ENCODE measurements at places on chromosomes 6 and 20.

DNA sequence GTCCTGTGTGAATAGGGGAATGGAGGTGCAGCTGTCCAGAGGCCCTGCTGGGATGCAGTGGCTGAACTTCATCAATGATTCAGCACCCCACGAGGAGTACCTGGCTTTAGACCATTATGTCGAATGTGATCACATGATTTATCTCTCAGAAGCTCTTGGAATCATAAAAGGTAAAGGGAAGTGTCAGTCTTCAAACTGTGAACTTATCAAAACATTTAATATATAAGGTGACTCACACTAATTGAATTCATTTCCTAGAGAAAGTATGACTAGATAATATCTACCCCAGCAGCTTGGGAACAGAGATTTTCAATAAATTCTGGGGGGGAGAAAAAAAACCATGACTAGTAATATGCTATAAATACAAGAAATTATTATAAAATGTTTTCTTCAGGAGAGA lies 29.5 kb downstream of the ALDH8A1 start:
- peak; percentile 60 for DNase-seq

- no peak for DNase-seq
Observed at GRCh38 chr6:113102761-113103160, 754.4 kb upstream of the MARCKS start.

DNA sequence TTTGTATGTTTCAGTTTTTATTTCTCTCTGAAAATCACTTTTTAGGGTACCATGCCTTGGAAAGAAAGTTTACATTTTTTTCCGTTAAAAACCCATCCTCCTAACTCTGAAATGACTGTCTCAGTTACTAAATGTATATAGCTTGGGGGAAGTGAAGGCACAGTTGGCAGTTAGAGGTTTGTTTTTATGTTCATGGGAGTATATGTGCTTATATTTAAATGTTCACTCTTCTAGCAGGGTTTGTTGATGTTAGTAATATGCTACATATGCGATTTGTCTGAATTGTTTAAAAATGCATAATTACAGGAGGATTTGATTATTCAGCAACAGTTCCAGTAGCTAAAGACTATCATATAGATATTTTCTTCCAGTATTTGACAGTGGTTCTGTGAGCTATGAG lies 31.1 kb downstream of the CDKAL1 start:
- DNase-seq = no peak

DNA sequence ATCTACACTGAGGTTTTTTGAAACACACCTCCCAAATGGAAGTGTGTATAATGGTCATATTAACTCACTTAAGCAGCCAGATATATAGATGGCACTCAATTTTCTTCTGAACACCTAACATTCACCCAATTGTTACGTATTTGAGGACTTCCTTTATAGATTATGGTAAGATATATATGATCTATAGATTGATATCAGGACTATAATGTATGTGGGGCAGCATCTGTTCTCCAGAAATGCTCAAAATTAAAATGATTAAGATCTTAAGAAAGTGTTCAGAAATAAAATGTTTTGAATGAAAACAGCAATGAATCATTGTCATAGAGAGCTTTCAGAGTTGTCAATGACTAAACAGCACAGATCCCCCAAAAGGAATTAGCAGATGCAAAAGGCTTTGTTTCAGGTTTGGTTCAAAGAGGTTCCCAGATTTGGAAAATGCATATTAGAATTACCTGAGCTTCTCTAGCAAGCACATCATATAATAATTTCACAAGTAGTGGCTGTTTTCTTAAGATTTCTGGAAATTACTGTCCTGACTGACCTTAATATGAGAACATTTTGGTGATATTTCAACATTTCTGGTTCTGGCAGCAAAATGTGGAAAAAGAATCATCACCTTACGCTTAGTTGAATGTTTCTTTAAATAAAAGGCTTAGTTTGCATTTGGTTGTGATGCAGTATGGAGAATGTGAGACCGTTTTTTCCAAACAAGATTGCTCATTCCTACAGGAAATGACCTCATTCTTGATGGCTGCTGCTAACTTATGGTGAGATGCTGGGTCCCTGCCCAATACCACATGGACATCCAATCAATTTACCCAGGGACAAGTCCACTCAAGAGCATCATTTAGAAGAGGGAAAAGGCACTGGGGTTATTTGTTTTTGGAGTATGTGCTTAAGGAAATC lies 31.5 kb downstream of the TRAF3IP2 start:
- peak; percentile 51 for DNase-seq

- DNase-seq = no peak
Observed at GRCh38 chr6:108039681-108040080, 34.9 kb downstream of the OSTM1 start.

DNA sequence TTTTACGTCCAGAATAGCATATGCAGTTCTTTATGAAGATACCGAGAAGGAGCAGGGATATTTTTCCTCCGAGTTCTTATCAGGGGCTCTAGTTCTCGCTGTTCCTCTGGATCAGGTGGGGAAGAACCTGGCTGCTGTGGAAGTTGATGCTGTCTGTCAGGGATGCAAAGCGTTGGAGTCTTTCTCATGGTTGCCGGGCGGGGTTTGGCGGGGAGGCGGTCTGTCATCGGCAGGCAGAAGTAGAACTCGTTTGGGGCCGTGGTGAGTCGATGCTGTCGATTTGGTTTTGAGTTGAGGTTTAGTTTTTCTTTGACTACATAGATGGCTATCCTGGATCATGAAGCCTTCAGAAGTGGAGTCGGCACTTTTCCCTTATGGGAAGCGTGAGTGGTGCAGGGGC lies 691.2 kb downstream of the QKI start:
- DNase-seq = no peak

GRCh38 chr6:22699151-22699550 lies 129.8 kb downstream of the HDGFL1 start:
- DNase-seq = no peak

- no peak for DNase-seq
Observed at GRCh38 chr6:167580619-167580911, 246.1 kb upstream of the AFDN start.
